ENCODE measurements at places on chromosomes 6 and 20.

GRCh38 chr6:111758608-111759329, 114.5 kb downstream of the FYN start:
- no peak for DNase-seq

GRCh38 chr6:95917034-95917433, 98.7 kb upstream of the FUT9 start:
- no peak for DNase-seq

DNA sequence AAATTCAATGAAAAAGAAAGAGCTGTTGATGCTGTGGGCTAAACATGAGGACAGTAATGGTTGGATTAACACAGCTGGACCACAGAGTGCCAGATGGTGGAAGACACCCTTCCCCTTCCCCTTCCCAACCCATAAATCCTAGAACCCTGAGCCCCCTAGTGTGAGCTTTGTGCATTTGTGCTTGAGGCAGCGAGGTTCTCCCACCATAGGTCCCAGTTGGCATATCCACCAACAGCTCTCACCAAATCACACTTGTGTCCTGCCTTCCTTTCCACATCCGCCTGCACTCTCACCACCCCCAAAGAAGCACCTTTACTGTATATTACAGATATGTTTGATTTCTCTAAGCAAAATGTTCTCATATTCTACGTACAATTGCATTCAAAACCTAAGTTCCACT, 32.8 kb upstream of the HBS1L start:
- DNase-seq, result no peak

DNA sequence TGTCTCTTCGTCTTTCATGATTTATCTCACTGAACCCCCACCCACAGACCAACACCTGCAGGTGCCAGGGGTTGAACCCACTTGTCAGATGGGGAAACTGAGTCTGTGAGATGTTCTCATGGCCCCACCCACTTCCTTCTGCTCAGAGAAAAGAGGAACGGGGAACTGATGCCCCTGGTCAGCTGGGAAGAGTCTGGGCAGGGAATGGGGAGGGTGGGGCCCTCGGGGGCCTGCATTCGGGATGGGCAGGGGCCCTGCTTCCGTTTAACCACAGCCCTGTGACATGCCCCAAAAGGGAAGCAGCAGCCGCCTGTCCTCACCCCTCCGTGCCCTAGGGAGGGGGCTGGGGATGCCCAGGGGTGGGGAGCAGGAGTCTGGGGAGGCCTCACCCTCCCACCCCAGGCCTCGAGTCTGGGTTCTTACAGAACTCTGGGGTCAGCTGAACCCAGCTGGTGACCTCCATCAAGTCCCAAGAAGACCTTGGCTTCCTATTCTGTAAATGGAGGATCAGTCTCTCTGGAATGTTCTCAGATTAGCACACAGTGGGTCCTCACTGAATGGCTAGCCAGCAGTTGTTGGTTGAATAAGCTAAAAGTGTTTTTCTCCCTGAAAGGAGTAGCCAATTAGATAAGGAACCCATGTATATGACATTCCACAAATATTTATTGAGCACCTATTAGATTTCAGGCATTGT, 81.5 kb downstream of the CEBPB start:
- no peak for DNase-seq
